ENCODE measurements at places on chromosomes 3 and 15.

DNA sequence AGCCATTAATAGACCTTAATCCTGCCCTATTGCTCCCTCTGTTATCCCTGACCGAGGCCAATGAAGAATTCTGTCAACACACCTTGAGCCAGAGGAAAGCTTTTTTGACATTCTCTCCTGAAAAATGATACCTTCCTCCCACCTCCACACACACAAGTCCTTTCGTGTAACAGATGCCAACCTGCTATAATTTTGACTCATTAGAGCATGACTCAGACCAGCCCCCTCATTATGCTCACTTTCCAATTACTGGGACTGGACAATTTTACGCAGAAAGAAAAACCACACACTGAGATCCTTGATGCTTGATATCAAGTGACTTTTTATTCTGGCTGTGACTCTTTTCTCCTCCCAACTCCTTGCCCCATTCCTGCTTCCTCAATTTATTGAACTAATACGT, 50.9 kb downstream of the LSAMP start:
- no peak for DNase-seq

DNA sequence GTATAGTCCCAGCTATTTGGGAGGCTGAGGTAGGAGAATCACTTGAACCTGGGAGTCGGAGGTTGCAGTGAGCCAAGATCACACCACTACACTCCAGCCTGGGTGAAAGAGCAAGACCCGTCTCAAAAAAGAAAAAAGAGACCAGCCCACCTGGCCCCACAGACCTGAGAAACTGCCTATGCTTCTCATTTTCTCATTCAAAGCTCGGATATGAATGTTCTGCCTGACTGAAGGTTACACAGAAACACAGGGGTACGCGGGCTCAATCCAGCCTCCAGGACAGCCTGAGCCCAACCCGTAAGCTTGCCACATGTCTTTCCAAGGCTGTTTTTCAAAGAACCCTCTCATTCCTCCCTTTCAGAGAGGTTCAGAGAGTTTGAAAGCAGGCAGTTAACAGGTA, 9.7 kb upstream of the LRRC15 start:
- no peak for DNase-seq

DNA sequence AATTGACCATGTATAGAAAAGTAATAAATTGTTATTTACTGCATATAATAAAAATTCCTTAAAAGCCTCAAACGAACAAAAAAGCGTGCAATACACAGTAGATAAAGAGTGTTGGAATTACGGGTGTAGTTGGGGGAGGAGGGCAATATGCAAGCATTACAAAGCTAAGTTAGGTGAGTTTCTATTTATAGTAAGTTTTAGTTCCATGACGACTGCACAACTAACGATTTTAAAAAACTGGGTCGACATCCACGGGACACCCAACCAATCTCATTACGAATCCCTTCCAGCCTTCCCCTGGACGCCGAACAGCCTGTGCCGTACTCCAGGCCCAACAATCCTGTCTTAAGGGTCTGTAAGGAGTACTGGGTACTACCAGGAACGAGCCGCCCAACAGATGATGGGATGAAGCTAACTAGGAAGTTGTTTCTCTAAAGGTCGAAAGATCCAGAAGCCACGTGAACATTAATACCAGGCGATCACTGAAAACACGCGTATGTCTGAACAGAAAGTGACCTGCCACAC, 677 bp downstream of the POLQ start:
- DNase-seq = no peak

GRCh38 chr3:62708638-62709373, 166.4 kb downstream of the CADPS start:
- DNase-seq = no peak

GRCh38 chr15:101391981-101392640, 97.1 kb upstream of the SNRPA1 start:
- no peak for DNase-seq

DNA sequence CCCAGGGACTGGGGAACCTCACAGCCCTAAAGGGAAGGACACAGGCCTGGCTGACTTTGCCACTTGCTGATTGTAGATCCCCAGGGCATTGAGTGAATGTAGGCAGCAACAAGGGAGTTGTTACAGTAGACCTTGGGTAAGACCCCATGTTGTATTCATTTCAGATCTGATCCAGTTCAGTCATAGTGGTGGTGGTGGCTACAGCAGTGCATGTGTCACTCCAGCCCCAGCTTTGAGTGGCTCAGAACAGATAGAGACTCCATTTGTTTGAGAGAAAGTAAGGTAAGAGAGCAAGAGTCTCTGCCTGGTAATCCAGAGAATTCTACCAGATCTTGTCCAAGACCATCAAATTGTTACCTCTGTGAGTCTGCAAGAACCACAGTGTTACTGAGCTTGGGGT, 278.7 kb upstream of the SATB1 start:
- DNase-seq = no peak

DNA sequence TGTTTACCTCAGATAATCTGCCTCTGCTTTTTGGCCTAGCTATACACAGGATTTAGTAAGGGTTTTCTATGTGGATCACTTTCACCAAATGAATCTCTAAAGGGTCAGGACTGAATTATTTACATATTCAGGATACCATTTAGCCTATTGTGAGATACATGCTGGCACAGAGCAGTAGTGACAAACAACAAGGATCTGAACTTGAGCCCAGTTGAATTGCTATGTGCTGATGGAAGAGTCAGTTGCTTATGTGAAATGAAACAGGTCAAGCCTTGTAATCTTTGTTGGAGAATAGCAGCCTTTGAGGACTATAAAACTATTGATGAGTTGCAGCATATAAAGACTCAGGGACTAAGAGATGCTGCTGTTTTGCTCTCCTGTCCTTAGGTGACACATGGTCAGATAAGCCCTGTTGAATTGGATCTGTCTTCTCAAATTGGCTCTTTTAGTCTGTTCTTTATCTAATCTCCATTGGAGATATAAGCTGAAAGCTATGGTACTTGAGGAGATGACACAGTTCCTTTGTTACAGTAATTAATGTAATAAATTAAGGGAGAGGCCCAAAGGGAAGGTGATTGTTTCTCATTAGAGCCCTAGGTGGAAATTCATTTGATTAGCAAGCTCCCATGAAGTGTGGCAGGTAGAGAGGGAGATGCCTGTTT, 30.4 kb downstream of the ZNF609 start:
- DNase-seq = no peak

DNA sequence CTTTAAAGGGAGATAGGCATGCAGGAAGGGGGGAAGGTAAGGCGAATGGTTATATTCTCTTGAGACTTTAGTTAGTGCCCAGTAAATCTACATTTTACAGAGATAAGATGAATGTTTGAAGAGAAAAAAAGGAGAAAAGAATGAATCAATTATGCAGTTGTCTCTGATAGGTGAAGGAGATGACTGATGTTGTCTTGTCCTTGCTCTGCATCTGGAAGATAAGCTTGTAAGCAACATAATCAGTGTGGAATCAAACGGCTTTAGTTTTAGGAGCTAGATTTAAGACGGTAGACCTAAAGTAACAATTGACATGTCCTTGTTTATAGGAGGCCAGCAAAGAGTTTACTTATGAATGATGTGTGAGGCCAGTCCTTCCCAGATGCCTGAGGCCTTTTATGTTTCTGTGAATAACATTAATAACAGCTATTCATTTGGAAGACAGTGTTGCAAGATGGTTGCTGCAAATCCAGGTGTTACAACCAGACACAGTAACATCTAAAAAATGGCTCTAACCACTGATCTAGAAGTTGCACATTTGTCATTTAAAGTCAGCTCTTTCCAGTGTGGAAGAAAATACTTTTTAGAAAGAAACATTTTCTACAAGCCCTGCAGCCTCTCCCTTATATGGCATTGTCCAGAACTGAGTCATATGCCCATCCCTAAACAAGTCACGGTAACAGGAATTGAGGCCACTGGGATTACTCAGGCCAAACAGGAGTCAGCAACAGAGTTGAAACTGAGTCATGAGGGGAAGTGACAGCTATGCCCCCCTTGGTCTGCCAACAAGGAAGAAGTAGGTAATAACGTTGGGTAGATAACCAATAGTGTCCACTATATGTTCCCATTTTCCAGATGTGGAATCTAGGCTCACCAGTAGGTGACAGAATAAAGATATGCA, 77.5 kb upstream of the FBN1 start:
- DNase-seq = no peak

GRCh38 chr3:69494185-69494584, 108.3 kb upstream of the FRMD4B start:
- DNase-seq = no peak

- no peak for DNase-seq
Measured at GRCh38 chr3:101695779-101696372, 9.4 kb upstream of the RPL24 start.

DNA sequence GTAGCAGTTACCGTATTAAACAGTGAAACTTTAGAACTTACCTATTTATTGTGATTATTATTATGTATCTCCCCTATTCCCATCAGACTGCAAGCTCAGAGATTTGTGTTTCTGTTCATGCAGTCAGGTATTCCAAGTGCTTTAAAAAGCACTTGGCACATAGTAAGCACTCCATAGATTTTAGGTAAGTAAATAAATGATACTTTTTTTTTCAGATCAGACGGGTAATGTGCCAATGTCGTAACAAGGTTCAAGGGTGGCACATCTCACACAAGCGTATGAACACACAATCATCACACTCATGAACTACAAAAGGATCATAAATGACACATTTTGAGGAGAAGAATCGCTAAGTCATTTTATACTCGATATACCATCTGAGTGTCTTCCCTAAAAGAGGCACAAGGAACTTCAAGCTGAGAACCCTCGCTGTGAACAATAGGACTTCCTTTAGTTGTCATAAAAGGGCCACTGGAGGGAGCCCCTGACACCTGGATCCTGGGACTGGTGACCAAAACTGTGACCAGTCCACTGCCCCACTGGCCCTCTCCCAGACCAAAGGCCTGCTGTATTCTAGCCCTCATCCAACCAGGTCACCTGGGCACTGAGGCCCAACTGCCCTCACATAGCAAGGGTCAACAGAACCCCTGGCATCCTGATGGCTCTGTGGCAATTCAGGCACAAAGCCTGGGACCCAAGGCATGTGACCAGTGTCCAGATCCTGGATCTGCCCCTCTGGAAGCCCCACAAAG, 32.1 kb downstream of the KIF9 start:
- peak; percentile 68 for DNase-seq

- DNase-seq = no peak
Measured at GRCh38 chr15:50257924-50258323, 7.6 kb downstream of the HDC start.

DNA sequence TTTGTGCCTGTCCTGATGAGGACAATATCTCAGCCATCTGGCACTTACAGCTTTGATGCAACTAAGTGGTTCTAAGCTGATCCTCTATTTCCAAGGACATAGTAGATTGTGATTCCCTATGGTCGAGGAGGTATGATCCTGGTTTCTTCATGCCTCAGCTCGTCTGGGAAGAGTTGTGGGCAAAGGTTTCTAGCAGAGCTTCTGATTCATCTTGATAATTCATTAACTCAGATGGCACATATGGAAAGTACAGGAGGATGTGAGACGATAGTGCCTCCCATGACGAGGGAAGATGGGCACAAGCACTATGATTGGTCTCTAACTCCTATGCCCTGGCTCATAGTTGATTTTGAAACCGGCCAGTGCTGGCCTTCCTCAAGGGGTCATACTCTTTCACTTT, 334.2 kb upstream of the SEMA6D start:
- no peak for DNase-seq

GRCh38 chr15:37880009-37880834, 54.2 kb upstream of the TMCO5A start:
- DNase-seq = no peak

- DNase-seq = no peak
Measured at GRCh38 chr15:98651036-98651481, 2.7 kb downstream of the IGF1R start.

DNA sequence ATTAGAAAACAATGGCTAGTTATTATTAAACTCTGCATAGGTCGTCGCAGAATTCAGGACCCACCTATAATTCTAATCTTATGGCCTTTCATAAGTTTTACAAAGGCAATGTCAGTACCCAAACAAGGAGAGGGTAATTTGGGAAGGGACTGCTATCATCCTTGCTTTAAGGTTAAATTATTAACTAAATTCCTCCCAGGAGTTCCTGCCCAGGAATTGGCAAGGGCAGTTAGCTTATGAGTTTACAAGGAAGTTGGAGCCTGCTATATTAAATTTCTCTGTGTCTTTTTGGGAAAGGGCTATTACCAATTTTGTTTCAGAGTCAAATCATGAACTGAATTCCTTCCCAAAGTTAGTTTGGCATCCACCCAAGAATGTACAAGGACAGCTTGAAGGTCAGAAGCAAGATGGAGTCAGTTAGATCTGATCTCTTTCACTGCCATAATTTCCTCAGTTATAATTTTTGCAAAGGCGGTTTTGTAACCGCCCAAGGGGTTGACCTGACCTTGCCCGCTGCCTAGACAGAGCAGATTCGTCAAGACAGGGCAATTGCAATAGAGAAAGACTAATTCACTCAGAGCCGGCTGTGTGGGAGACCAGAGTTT, 45.3 kb upstream of the LHFPL4 start:
- no peak for DNase-seq

DNA sequence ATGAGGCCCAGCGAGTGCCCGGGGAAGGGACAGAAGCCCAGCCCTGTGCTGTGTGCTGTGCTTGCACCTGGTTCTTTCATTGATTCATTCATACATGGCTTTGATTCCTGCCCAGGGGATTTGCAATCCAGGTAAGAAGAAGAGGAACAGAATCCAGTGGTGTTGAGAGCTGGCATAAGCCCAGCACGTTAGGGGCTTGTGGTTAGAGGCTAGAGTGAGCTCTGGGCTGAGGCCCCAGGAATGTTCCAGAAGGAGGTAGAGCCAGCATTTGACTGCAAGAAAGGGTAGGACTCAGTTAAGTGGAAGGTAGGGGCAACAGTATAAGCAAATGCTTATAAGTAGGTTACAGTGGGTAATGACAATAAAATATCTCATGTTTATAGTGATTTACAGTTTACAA, 2.3 kb downstream of the VWA5B2 start:
- no peak for DNase-seq

- DNase-seq = no peak
Measured at GRCh38 chr3:193704431-193704830, 111.4 kb downstream of the OPA1 start.

GRCh38 chr3:171535799-171536198, 75.6 kb upstream of the TNIK start:
- DNase-seq = no peak

GRCh38 chr15:68032672-68033071, 21.4 kb upstream of the PIAS1 start:
- peak; percentile 53 for DNase-seq

GRCh38 chr15:63870043-63870394, 36.3 kb upstream of the HERC1 start:
- peak; percentile 66 for DNase-seq

DNA sequence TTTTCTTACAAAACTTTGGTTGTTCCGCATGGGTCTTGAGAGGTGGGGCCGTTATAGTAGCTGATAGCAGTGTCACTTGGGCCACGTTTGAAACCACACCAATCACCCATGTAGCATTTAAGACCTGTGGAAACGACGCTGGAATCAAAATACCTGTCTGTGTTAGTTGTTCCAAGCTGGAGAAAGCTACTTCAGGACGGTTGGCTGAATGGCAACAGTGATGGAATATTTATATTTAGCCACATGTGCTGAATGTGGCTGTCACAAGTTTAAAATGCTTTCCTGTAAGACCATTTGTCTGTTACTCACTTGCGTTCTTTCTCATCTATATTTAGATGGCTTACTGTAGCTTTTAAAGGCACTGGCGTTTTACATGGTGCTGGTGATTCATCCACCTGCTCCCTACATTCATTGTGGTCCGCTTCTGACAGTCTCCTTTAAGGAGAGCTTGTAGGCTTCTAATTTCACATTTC, 1.4 kb downstream of the DNAJA4 start:
- no peak for DNase-seq

- DNase-seq = no peak
Measured at GRCh38 chr3:62167566-62168262, 205.6 kb downstream of the FEZF2 start.

- DNase-seq = no peak
Measured at GRCh38 chr15:73845507-73845906, 27.9 kb upstream of the TBC1D21 start.

- no peak for DNase-seq
Measured at GRCh38 chr3:82012775-82013174, 251.3 kb upstream of the GBE1 start.

Measured in GM13976 (cell line).